ENCODE measurements at places on chromosomes 7 and 10.
A peak's percentile ranks its signal among the peaks of the same experiment; 100 is the strongest.

DNA sequence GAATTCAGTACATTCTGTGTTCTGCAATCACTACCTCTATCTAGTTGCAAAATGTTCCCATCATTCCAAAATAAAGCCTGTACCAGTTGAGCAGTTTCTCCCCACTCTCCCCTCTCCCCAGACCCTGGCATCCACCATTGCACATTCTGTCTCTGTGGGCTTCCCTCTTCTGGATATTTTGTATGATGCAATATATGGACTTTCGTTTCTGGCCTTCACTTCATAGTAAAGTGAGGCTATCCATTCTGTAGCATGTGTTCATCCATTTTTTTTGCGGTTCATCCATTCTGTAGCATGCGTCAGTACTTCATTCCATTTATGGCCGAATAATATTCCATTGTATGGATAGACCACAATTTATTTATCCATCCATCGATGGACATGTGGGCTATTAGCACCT lies 9.5 kb upstream of the CYP3A4 start:
- no peak for DNase-seq

DNA sequence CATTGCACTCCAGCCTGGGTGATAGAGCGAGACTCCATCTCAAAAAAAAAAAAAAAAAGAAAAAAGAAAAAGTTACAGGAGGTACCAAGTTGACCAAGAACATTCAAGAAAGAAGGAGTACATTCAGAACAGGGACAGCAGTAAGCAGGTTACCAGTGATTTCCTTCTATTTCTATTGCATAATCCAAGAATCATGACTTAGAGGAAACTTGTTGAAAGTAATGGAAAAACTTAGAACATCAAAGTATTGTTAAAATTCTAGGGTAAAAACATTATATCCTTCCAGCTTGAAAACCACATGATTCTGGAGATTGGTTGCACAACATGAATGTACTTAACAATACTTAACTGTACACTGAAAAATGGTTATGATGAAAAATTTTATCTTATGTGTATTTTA lies 25.2 kb downstream of the RAPGEF5 start:
- no peak for DNase-seq

DNA sequence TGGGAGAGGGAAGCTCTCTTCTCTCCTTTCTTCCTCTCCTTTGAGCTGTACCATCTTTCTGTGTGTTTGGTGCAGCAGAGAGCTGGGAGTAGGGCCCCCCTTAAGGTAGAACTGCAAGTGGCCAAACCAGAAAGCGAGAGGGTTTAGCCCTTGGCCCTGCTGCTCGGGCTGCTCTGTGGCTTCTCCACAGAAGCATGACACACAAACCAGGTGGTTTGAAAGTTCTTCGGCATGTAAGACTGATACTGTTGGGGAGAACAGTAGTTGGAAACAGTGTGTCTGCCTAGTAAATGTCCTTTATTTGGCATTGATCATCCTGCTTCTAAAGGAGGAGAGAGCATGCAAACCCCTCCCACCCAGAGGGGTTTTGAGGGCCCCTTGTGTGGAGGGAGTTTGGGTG lies 277.8 kb downstream of the CELF2 start:
- DNase-seq = no peak

DNA sequence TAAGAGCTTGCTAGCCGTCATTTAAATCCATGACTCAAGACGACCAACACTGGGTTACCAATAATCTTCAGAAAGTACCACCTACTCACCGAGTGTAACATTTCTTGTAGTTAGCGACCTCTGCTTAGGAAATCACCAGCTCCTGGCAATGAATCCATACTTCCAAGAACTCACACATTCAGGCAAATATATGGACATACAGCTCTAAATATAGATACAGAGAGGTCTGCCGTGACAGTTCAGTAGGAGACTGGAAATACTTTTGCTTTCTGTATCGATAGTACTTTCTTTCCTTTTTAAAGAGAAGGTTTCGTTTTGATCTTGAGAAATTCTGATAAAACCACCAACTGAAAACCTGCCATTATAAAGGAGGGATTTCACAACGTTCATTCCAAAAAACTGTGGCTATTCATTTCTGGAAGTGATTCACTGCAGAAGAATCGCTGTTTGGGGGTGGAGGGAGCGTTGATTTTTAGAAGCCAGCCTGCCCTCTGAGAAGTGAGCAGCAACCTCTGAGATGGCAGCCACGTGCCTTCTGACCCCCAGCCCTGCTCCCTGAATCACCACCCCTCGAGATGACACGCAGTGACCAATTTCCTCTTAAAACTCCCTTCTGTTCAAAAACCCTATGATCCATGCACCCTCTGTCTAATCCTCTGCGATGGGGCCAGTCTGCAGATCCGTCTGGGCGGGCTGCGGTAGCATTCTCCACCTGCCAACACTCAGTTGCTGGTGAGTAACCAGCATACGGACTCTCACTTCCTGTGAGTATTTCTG lies 179.0 kb upstream of the KLF14 start:
- DNase-seq = peak; percentile 72

- DNase-seq = peak; percentile 3
These were observed 242.2 kb downstream of the MALRD1 start for GRCh38 chr10:19290770-19291169.

GRCh38 chr10:85657476-85658113 lies 709.0 kb downstream of the GRID1 start:
- DNase-seq = no peak

GRCh38 chr7:116209561-116210070 lies 723 bp upstream of the TES start:
- DNase-seq = no peak

GRCh38 chr10:84334811-84335210 lies 6.4 kb downstream of the CCSER2 start:
- DNase-seq = no peak

- DNase-seq = peak; percentile 62
These were observed 451.9 kb downstream of the DPP6 start for GRCh38 chr7:154503962-154504550.

- DNase-seq = no peak
These were observed 33.8 kb downstream of the IL15RA start for GRCh38 chr10:5943536-5943935.

DNA sequence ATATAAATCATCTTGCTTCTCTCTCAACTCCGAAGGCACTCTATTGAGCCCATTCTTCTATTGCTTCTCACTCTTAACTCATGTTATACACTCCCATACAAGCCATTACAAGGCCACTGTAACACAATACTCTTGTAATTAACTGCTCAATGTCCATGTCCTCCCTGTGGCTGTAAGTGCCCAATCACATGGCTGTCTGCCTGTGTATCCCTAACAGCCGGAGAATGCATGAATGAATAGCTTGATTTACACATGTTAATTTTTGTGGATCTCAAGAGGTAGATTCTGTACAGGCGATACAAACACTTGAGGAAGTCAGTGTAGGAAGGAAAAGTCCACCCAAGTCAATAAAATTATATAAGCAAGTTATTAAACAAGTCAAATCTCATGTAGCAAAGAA lies 215.6 kb downstream of the DOCK4 start:
- DNase-seq = no peak

- DNase-seq = no peak
These were observed 7.0 kb upstream of the PALS2 start for GRCh38 chr7:24566274-24566673.

GRCh38 chr10:67697724-67698131 lies 1.7 kb upstream of the CTNNA3 start:
- no peak for DNase-seq
